ENCODE measurements at places on chromosomes 6 and 20.

DNA sequence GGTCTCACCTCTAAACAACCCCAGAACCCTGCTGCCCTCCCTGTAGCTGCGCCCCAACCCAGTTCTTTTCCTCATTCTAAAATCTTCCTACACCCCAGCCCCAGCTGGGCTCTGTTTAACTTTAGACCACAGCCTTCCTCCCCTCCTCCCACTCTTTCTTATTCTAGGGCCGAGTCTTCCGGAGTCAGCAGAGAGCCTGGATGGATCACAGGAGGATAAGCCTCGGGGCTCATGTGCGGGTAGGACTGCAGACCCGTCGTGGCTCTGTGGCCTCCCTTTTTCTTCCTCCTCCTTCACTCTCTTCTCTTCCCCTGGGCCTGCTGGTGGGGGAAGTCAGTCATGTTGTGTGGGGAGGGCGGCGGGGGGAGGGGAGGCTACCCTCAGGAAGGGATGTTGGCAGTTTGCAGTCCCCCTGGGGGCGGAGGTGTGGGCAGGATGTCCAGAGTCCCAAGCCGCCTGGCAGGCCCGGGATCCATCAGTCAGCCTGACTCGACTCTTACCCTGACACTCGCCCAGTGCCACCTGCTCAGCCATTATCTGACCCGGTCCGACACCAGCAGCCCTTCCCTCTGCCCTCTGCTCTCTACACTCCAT is 8.1 kb downstream of the CAPN11 start:
- no peak for DNase-seq

- DNase-seq = no peak
These were observed 150.3 kb downstream of the CDK19 start for GRCh38 chr6:110664933-110665332.

DNA sequence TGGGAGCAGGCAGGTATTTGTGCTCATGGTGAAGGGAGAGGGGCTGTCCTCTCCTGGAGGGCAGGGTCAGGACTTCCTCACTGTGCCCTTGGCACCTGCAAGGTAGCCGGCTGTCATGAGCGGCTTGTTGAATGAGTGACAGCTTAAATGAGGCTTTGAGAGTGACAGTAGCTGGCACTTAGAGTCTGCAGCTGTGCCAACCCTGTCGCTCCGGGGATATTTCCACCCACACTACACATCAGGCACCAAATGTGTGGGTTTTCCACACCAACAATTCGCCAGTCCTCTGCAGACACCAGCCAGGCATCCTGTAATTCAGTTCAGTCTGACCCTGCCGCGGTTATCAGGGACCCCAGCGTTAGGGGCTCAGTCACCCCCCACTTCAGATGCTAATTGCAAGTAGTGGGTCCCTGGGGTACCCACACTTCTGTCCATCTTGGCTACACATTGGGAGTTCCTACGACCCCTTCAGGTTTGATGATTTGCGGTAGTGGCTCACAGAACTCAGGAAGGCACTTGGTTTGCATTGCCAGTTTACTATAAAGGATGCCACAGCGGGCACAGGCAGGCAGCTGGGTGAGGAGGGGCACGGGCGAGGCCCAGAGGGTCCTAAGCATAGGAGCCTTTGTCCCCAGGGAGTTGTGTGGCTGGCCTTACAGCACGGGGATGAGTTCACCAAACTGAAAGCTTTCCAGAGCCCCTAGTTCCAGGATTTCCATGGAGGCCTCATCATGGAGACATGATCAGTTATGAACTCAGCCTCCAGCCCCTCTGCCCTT is 9.1 kb downstream of the MTG2 start:
- DNase-seq = no peak

DNA sequence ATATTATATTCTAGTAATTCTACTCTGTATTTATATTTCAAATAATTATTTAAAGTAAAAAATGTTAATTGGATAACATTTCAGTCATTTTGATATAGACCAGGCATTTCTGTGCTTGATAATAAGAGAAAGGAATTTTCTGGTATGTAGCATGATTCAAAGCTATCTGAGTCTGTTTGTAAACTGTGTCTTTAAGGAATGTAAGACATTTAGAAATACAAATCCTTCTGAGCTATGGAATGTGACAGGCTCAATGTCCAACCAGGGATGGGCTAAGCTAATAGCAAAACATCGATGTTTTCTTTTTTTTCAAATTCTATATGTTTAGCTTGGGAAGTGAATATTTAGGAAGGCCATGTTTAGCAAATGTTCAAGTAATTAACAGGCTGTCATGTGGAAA is 41.5 kb upstream of the FAM83B start:
- no peak for DNase-seq

GRCh38 chr6:137871831-137872454 is 4.9 kb downstream of the TNFAIP3 start:
- DNase-seq = no peak

- DNase-seq = no peak
These were observed 40.5 kb downstream of the BTBD9 start for GRCh38 chr6:38599261-38599660.

DNA sequence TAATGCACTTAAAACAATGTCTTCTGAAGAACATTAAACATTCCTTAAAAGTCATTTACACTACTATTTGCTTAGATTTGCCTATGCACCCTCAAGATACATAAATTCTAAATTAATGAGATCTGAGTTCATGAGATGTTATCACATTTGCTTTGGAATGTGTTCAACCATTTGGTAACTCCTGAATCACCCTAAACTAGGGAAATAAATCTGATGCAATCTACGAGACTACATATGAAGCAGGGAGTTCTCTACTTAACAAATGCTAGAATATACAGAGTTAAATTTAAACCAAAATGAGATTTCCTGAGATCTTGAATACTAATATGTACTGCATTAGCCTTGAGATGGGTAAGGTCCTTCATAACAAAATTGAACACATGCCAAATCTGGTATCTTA is 170.1 kb downstream of the CLIC5 start:
- DNase-seq = no peak

DNA sequence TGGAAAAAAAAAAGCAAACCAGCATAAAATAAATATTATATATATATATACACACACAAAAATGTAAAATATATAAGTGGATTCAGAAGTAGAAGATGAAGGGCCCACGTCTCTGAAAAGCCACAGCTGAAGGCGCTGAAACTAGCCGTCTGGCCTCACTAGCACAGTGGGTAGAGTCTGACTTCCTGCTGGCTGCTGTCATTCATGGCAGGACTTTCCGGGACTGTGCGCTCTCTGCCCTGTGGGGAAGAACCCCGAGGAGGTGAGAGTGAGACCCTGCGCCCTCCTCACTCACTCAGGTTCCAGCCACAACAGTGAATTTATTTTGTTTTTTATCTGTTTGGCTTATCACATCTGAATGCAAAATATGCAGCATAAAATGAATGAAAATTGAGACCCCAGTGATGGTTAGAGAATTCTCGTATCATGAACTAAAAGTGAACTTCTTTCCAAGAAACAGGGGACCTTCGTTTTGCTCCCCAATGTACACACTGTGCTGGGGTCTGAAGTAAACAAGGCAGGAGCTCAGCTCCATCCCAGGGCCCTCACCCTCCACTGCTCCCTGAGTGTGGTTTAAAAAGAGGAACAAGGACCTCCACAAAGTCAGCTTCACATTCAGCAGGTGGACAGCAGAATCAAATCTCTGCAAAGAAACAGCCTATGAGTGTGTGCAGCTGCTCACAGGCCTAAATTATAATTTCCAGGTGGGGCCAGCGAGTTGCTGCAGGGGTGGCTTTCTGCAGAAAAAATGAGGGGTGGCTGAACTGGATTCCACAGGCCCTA is 1.3 kb upstream of the RAMACL start:
- DNase-seq = no peak

- no peak for DNase-seq
These were observed 135.4 kb upstream of the ECI2 start for GRCh38 chr6:4270776-4271175.

- DNase-seq = no peak
These were observed 9.4 kb downstream of the STX11 start for GRCh38 chr6:144159742-144160141.

DNA sequence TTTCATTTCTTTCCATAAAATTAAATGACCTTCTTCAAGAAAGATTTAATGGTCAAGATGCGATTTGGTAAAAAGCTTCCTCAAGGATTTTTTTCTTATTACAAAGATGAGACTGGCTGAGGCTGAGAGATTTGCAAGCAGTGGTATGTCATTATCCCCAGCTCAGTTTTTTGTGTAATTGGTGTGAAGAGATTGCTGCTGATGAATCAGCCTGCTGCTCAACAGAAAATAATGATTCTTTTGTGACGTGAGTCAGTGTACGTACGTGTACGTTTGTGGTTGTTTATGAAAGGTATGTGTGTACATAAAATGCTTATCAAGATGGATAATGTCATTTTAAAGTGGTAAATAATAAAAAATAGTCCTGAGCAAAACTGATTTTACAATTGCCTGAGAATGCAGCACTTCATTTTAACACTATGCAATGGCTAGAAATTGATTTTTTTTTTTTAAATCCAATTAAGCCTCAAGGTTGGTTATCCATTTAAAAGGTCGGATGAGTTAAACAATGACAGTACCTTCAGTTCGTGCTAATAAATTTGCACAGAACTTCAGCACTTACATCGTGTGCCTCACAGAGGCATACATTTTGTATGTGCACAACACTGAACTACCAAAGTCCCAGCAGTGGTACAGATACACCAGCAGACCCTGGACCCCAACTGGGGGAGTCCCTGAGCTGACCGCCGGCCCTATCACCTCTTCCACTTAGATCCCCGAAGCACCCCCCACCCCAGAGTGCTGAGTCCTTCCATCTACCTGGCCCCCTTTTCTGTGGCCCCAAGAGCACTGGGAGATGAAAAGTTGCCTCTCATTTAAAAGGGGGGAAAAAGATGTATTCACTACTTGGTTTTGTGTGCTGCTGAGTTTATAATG is 9.7 kb upstream of the NPEPL1 start:
- no peak for DNase-seq

GRCh38 chr6:86581833-86582232 is 355.5 kb upstream of the HTR1E start:
- DNase-seq = no peak

- no peak for DNase-seq
These were observed 82.1 kb downstream of the PSMG4 start for GRCh38 chr6:3340894-3341293.

DNA sequence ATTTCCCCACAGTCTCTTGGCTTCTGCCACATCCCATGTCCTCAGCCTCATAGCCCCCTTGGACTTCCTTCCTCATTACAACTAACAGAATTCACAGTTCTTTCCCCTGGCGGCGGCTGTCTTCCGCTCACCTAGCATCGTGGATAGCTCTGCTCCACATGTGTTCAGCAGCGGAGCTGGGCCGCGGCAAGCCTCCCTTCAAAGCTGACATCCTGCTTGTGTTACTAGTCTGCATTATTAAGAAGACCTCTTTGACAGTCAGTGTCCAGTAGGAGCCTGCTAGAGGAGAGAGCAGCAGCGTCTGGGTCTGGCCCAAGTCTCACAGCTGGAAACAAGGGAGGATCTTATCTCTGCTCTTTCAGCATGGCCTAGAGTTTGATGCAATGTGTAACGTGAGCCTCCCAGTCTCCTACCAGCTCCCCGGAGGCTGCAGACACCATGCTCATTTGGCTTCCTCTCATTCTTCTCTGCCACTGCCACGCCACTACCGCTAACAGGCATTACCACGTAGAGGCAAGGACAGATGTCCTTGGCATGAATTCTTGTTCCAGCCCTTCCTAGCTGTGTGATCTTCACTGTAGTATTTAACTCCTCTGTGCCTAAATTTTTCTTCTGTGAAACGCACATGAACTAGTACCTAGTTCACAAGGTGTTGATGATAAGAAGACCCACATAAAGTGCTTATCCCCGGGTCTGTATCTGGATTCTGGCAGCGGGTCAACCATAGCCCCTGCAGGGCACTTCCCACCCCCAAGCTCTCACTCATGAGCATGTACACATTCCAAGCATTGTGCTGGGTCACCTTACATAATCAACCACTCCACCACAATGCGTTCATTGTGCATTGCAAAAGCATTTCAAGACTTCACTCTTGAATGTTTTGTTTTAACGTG is 107.1 kb upstream of the BACH2 start:
- DNase-seq = no peak

GRCh38 chr6:146594495-146594894 is 4.3 kb upstream of the ADGB start:
- no peak for DNase-seq

All from caudate nucleus (tissue), 63 donors.